Breast epithelium (tissue), 4 donors: ENCODE measurements at places on chromosomes 3 and 15.

DNA sequence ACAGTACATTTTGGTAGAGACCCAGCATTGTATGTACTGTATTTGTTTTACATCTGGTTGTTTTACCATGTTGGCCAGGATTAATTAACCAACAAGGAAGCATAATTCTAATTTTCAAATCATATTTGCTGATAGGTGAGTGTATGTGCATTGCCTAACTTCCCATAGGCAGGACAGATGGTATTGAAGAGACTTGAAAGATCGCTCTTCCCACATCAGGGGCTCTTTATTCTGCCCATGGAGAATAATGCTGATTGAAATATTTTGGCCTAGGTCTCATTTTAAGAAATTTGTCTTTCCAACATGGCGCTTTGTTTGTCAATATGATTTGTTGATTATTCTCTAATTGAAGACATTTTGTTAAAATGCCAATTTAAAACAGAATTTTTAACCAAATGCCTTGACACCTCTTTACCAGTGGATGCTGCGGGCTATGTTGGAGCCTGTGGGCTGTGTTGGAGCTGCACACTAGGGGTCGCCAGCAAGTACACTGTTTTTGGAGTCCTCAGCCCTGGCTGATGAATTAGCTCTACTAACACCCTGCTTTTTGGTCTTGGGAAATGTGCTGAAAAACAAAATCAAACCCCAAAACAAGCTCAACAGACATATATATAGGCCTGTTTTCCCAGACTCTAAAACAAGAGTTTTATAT lies 5.3 kb downstream of the P2RY12 start:
- DNase-seq, result no peak
- no peaks in the 10 kb centered on the region for H3K27me3 ChIP-seq
- no peaks in the 10 kb centered on the region for H3K36me3 ChIP-seq
- no peaks in the 10 kb centered on the region for H3K4me1 ChIP-seq

DNA sequence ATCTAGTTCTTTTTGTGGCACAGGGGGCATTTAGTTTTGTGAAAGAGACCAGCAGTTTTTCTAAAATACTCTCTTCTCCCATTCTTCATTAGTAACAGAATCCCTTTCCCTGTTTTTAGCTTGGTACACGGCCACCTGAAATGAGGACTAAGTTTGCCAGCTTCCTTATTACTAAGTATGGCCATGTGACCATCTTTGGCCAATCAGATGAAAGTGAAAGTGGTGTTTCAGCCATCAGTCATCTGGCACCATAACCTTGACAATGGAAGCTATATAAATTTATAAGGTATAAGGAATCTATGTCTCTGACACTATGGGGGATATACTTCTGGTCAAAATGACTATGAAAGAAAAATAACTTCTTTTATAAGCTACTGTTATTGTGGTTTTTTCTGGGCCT lies 570.4 kb downstream of the AGBL1 start:
- no peak overlapping the region for H3K4me3 ChIP-seq
- no peak overlapping the region for H3K27ac ChIP-seq
- no peaks in the 10 kb centered on the region for H3K4me1 ChIP-seq
- no peak for DNase-seq
- no peaks in the 10 kb centered on the region for H3K27me3 ChIP-seq

- H3K27me3 ChIP-seq, result no peaks in the 10 kb centered on the region
- H3K36me3 ChIP-seq, result no peaks in the 10 kb centered on the region
- DNase-seq, result no peak
- no peak overlapping the region for H3K4me3 ChIP-seq
- H3K4me1 ChIP-seq, result no peaks in the 10 kb centered on the region
Observed at GRCh38 chr3:190265796-190266195, 56.5 kb downstream of the CLDN1 start.

- H3K36me3 ChIP-seq, result no peaks in the 10 kb centered on the region
- no peak overlapping the region for H3K27ac ChIP-seq
- H3K27me3 ChIP-seq, result no peaks in the 10 kb centered on the region
Observed at GRCh38 chr3:29338377-29338776, 57.5 kb downstream of the RBMS3 start.

DNA sequence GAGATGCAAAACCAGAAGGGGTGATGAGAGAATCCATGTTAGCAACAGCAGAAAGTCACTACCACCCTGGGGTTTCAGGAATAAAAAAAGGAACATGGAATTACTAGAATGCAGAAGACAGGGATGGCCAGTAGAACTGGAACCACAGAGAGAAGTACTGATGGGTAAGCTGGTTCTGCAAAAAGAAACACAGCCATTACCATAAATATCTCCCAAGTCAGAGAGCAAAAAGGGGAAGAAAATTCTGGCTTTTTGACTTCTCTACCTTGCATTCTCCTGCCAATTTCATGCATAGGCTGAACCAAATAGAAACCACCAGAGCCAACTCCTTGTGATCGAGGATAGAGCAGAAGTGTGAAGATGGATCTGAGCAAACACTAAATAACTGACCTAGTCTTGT lies 550.4 kb upstream of the NAALADL2 start:
- H3K27me3 ChIP-seq, result no peaks in the 10 kb centered on the region
- no peak overlapping the region for H3K4me3 ChIP-seq
- no peaks in the 10 kb centered on the region for H3K4me1 ChIP-seq
- H3K27ac ChIP-seq, result no peak overlapping the region

- H3K36me3 ChIP-seq, result no peaks in the 10 kb centered on the region
- no peak for DNase-seq
- peaks cover 3% of the 10 kb centered on the region for H3K4me1 ChIP-seq
- H3K27me3 ChIP-seq, result no peaks in the 10 kb centered on the region
Observed at GRCh38 chr15:67026610-67026967, 38.8 kb upstream of the SMAD3 start.

- no peaks in the 10 kb centered on the region for H3K36me3 ChIP-seq
- H3K27ac ChIP-seq, result no peak overlapping the region
- H3K4me1 ChIP-seq, result no peaks in the 10 kb centered on the region
- no peaks in the 10 kb centered on the region for H3K27me3 ChIP-seq
Observed at GRCh38 chr3:133490468-133491351, 82.8 kb upstream of the CDV3 start.

GRCh38 chr3:63751459-63751858 lies 67.6 kb upstream of the C3orf49 start:
- H3K36me3 ChIP-seq, result no peaks in the 10 kb centered on the region
- no peak overlapping the region for H3K27ac ChIP-seq
- no peaks in the 10 kb centered on the region for H3K4me1 ChIP-seq
- no peak overlapping the region for H3K4me3 ChIP-seq
- H3K27me3 ChIP-seq, result no peaks in the 10 kb centered on the region
- no peak for DNase-seq

GRCh38 chr3:121604759-121605158 lies 11.6 kb downstream of the FBXO40 start:
- DNase-seq, result no peak
- no peak overlapping the region for H3K4me3 ChIP-seq
- no peaks in the 10 kb centered on the region for H3K36me3 ChIP-seq

DNA sequence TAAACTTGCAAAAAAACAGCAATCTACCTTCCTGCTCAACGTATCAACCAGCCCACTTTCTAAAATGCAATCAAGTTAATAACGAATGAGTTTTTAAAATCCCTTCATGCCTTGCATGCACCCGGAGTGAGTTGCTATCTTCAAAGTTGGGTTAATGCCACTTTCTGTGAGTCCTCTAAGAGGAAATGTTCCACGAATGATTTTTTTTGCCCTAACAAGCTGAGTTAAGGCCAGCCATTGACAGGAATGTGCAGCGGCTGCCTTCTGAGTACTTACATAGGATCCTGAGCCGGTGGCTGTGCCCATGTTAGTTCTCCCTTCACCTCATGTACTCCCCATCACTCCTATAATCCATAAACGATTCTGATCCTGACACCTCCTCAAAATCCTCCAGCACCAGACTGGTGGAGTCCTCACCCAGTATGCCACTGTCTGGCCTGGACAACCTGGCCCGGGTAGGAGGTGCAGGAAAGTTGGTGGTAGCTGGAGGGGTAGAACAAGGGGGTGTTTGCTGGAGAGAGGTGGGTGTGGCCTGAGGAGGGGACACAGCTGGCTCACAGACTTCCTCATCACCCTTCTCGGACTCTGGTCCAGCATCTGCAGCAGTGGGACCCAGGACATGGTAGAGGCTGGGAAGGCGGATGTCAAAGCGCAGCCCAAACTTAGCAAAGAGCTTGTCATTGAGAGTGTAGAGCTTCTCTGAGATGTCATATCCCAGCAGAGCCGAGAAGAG lies 12.4 kb downstream of the POPDC2 start:
- no peaks in the 10 kb centered on the region for H3K27me3 ChIP-seq
- peak overlapping the region; percentile 42 for H3K27ac ChIP-seq
- no peak overlapping the region for H3K4me3 ChIP-seq
- no peak for DNase-seq
- H3K36me3 ChIP-seq, result no peaks in the 10 kb centered on the region

DNA sequence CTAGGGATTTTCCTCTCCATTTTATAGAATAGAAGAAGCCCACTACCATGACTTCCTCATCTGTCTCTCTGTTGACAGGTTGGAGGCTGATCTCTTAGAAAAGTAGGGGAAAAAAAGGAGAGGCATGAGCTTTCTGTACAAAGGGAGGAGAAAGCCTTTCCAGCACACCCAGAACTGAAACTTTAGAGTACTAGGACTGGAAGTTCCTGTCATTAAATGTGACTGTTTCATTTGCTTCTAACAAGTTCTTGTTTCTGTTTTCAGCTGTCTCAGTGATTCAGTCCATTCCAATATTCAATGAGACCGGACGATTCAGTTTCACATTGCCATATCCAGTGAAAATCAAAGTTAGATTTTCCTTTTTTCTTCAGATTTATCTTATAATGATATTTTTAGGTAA lies 39.0 kb downstream of the INTS14 start:
- no peaks in the 10 kb centered on the region for H3K4me1 ChIP-seq
- H3K27me3 ChIP-seq, result no peaks in the 10 kb centered on the region
- H3K4me3 ChIP-seq, result no peak overlapping the region
- no peak overlapping the region for H3K27ac ChIP-seq

GRCh38 chr3:60720736-60721135 lies 530.5 kb downstream of the FHIT start:
- H3K27ac ChIP-seq, result no peak overlapping the region
- no peak overlapping the region for H3K4me3 ChIP-seq
- no peak for DNase-seq
- H3K27me3 ChIP-seq, result no peaks in the 10 kb centered on the region
- H3K36me3 ChIP-seq, result no peaks in the 10 kb centered on the region

- no peak for DNase-seq
- H3K4me1 ChIP-seq, result no peaks in the 10 kb centered on the region
- H3K4me3 ChIP-seq, result no peak overlapping the region
- H3K27ac ChIP-seq, result no peak overlapping the region
- H3K27me3 ChIP-seq, result no peaks in the 10 kb centered on the region
Observed at GRCh38 chr3:18643281-18643680, 218.1 kb upstream of the SATB1 start.

DNA sequence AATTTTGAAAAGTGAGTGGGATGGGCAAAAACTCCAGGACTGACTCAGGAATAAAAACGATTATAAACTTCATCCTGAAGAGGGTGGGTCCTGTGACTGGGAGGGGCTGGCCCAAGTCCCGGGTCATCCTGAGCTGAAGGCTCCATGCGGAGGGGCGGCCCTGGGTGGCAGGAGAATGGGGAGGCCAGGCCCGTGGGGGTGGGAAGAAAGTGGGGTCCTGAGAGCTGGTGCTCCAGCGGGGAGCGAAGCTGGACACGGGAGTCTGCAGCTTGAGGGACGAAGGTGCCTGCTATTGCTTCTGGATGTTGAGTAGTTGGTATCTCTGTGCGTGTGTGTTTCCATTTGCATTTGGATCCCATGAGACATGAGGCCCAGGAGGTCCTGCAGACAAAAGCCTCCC lies 4.7 kb upstream of the OCA2 start:
- no peak for DNase-seq
- no peak overlapping the region for H3K4me3 ChIP-seq
- H3K27me3 ChIP-seq, result no peaks in the 10 kb centered on the region
- no peaks in the 10 kb centered on the region for H3K36me3 ChIP-seq

GRCh38 chr3:44395714-44396113 lies 57.1 kb downstream of the TCAIM start:
- DNase-seq, result no peak
- H3K36me3 ChIP-seq, result peaks cover 5% of the 10 kb centered on the region
- H3K27me3 ChIP-seq, result no peaks in the 10 kb centered on the region
- no peak overlapping the region for H3K4me3 ChIP-seq

DNA sequence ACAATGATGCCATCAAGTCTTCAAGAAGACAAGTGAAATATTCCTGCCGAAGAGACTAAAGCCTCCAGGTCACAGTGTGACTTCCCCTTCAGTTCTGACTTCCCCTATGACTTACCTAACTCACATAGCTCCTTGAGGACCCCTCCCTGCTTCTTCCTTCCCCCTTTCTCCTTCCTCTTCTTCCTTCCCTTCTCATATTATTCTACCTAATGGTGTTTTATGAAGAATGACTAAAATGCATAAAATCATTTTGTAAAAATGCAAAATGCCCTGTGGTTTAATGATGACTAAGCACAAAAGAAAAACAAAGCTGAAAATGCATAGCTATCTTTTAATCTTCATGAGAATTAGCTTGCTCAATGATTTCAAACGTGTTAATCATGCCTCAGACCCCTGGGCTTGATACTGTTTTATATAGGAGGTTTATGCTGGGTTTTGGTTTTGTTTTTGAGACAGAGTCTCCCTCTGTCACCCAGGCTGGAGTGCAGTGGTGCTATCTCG lies 26.1 kb upstream of the TM4SF4 start:
- H3K36me3 ChIP-seq, result no peaks in the 10 kb centered on the region
- no peaks in the 10 kb centered on the region for H3K4me1 ChIP-seq
- DNase-seq, result no peak
- H3K4me3 ChIP-seq, result no peak overlapping the region

- H3K4me1 ChIP-seq, result no peaks in the 10 kb centered on the region
- H3K36me3 ChIP-seq, result no peaks in the 10 kb centered on the region
- no peak overlapping the region for H3K27ac ChIP-seq
- no peak for DNase-seq
Observed at GRCh38 chr15:61777689-61778088, 282.6 kb downstream of the VPS13C start.

- no peaks in the 10 kb centered on the region for H3K4me1 ChIP-seq
- H3K4me3 ChIP-seq, result no peak overlapping the region
- H3K27ac ChIP-seq, result no peak overlapping the region
- no peaks in the 10 kb centered on the region for H3K27me3 ChIP-seq
Observed at GRCh38 chr15:57044072-57044702, 125.7 kb downstream of the TCF12 start.

- H3K4me3 ChIP-seq, result no peak overlapping the region
- no peaks in the 10 kb centered on the region for H3K27me3 ChIP-seq
- no peaks in the 10 kb centered on the region for H3K36me3 ChIP-seq
- DNase-seq, result no peak
- no peak overlapping the region for H3K27ac ChIP-seq
- no peaks in the 10 kb centered on the region for H3K4me1 ChIP-seq
Observed at GRCh38 chr15:31031471-31032067, 40.1 kb upstream of the MTMR10 start.

DNA sequence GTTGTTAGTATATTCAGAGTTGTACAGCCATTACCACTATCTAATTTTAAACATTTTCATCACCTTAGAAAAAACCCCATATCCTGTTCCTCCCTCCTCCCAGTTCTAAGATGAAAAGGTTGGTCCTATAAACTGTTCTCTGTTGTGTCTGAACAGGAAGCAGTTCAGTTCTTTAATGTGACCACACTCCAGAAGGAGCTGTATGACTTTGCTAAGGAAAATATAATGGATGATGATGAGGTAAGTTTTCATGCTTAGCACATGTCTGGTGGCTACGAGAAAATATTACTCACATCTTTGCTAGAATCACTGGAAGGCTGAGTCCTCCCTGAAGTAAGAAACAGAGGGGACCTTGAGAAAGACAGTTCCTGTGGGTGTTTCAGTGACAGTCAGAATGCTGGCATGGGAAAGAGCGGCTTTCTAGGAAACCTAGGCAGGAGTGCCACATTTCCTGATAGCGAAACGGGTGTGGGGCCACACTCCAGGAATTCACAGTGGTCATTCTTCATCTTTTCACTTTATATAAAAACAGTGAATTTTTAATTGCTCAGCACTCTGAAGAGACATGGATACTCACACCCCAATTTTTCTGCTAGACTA lies 20.3 kb downstream of the CRTAP start:
- H3K36me3 ChIP-seq, result peaks cover 5% of the 10 kb centered on the region
- no peaks in the 10 kb centered on the region for H3K4me1 ChIP-seq
- H3K27me3 ChIP-seq, result no peaks in the 10 kb centered on the region
- no peak for DNase-seq
- no peak overlapping the region for H3K27ac ChIP-seq
